ENCODE measurements at places on chromosomes 7 and 10.

DNA sequence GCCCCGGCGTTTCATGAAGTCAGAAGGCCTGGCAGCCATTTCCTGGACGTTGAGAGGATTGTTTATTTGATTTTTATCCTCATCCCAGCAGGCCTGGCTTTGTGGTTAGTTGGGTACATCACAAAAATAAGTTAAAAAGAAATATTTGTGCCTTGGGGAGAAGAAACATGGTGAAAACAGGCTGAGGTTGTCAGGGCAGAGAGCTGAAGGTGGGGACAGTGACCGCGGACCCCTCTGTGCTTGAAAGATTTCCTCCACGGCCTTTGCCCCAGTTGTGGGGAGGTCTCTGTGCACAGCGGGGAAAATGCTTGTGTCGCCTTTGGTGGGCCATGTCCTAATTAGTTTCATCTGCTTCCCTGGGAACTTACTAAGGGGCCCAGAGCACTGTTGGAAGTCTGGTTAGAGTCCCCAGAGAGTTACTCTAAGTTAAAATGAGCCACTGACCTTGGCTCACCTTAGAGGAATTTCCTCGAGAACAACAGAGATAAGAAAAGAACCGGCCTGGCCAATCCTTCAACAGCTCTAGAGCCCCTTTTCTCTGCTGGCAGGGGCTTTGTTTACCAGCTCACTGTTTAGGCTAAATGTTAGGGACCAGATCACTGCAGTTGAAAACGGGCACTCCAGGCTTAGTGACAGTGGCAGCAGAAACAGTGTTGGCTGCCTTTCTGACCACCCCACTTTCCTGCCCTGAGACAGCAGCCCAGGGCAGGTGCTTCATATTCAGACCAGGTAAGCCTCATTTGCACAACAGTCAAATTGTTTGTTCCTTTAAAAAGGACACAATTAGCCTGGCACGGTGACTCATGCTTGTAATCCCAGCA lies 37.9 kb downstream of the CRCP start:
- no peak for DNase-seq

DNA sequence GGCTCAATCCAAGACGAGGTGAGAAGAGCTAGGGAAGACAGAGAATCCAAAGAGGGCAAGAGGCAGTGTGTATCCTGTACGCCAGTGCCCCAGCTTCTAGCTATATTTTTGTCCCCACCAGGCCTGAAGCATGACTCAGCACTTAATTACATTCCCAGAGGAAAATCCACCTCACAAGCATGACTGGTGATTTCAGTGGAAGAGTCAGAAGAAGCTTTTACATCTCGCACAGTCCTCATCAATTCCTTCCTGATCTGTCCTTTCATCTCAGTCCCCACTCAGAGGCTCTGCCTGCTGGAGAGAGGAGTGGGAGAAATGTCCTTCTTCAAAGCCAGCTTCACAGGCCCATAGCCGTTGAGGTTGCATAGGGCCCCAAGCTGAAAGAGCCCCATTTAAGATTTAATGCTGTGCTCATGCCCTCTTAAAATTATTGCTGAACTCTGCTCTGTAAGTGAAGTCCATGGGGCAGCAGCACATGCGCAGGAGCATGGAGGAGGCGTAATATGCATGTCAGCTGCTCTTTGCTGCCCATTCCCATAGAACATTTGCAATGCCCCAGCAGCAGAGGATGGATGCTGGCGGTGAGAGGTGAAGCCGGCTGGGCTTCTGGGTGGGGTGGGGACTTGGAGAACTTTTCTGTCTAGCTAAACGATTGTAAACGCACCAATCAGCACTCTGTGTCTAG lies 39.0 kb upstream of the AOAH start:
- no peak for DNase-seq

DNA sequence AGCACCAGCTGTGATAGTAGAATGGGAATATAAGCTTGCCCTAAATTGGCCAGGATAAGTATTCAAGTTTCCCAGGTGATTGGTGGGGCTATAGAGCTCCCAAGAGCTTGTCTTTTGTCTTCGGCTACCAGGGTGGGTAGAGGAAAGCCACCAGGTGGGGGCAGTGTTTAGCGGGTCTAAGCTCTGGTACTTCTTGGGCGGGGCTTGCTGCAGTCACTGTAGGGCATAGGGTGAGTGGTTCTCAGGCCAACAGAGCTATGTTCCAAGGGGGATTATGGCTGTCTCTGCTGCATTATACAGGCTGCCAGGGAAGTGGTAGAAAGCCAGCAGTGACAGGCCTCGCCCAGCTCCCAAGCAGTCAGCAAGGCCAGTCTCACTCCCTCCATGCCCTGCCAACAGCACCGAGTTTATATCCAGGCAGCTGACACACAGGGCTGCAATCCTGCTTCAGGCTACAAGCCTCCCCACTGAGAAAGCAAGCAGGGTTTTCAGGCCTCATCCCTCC lies 110.7 kb downstream of the ZNF467 start:
- peak; percentile 63 for DNase-seq

- DNase-seq = no peak
These were observed 162.1 kb downstream of the ADAM12 start for GRCh38 chr10:126226205-126226604.

All from COLO829 (cell line).